ENCODE measurements at places on chromosomes 2 and 18. TPM values are rescaled to one million over a fixed set of nuclear protein-coding genes. Genes with fewer than 3 reads are reported as not detected.

DNA sequence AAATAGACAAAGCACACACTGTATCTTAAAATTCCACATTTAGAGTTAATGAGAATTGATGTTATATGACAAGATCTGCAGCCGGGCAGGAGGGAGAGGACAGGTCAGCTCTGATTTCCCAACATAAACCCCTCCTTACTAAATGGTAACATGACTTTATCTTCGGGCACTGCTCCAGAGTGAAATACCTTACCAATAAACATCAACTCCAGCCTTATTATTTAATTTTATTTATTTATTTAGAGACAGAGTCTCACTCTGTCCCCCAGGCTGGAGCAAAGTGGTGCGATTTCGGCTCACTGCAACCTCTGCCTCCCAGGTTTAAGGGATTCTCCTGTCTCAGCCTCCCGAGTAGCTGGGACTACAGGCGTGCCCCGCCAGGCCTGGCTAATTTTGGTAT is 1.7 kb downstream of the CYB5A start:
- DNase-seq = no peak

- no peak for DNase-seq
Observed at GRCh38 chr2:1898461-1899395, 154.4 kb upstream of the PXDN start.

DNA sequence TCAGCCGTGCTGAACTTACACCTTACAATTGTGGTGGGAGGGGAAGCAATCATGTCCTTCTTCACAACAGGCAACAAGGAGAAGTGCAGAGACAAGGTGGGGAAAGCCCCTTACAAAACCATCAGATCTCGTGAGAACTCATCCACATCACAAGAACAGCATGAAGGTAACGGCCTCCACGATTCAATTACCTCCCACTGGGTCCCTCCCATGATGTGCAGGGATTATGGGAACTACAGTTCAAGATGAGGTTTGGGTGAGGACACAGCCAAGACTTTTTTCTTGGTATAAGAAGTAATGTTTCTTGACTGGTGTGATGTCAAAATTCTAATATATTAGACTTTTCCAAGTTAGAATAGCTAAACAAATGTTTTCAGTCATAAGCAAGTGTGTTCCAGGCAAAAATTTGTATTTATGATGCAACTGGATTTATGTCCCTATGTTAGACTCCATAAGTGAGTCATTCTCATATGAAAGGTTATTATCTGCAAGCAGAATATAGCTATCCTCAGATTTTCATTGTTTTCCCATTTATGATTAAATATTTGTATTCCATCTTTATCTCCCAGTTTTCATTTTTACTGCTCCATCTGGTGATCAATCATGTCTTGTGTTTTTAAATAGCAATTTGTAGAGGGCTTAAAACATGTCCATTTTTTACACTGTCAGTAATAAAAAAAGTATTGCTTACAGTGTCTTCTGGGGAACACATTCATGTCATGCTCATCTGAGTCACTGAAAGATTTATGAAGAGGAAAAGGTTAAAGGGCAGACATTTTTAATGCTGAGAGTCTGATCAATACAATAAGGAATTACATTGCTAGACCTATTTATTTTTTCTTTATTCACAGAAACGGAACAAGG is 995.2 kb upstream of the CDH2 start:
- DNase-seq = no peak

- DNase-seq = no peak
Observed at GRCh38 chr2:192082121-192082520, 112.6 kb downstream of the TMEFF2 start.

DNA sequence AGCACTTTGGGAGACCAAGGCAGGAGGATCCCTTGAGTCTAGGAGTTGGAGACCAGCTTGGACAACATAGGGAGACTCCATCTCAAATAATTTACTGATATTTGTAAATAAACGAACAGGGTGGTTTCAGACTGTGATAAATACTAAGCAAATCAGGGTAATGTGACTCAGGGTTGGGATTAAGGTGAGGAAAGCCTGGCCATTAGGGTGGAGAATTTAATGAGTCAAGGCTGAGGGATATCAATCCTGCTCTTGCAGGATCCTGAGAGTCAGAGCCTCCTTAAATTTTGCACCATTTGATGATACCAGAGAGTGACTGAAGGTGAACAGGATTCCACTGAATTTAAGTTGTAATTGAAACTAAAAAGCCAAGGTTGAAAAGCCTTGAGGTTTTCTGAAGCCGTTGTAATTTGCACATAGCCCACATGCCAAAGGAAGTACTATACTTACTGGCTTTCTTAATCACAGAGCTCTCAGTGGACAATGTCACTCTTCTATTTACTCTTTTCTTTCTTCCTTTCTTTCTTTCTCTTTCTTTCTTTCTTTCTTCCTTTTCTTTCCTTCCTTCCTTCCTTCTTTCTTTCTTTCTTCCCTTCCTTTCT is 28.6 kb upstream of the AP1S3 start:
- no peak for DNase-seq

GRCh38 chr2:161722547-161723503 is 98.6 kb downstream of the SLC4A10 start:
- no peak for DNase-seq

- no peak for DNase-seq
Observed at GRCh38 chr18:62950246-62950645, 234.9 kb downstream of the PHLPP1 start.

DNA sequence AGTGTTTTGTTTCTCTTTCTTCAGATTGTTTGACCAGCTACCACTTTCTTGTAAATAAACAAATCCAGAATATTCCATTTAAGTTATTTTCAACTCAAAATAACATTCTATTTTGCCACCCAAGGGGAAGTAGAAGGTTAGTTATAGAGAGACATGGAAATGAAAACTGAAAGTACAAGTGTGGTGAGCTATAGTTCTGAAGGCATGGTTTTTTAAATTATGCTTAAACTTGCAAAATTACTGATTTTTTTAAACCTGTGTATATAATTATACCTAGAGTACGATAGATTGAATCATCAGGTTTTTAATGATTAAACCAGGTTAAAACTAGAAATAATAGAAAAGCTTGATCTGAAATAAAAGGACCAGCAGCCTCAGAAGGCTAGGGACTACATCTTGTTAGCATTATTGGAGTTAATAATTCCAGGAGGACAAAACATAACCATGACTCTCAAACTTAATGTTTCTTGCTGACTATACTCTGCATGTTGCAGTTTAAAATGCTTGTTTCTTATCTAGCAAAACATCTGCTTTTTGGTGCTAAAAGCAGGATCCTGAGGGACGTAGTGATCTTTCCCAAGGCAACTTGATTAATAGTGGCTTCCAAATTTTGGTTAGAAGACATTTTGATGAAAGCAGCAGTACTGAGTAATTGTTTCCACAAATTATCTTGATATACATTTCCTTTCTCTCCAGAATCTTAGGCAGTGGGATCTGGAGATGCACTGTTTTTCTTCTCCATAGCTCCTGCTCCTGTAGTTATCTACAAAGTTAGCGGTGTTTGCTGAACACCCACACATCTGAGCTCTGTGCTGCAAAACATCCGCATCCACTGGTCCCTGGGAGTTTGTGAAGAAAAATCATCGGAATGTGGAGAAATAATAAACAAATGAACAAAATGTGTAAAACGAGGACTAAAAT is 327.2 kb upstream of the PKDCC start:
- DNase-seq = no peak

Gene TRABD2A
- 42.2 TPM for total RNA-seq

Gene RESP18
- total RNA-seq = not detected

Measured in activated CD4-positive, alpha-beta T cell treated with anti-CD3 and anti-CD28 coated beads for 36 hours (primary cell).